A549 treated with RU486 at 1 μM for 4 hours (cell line): ENCODE measurements at places on chromosomes 6 and 20. TPM values are rescaled to one million over a fixed set of nuclear protein-coding genes. Genes with fewer than 3 reads are reported as not detected.

HACE1 gene
- total RNA-seq, result 2.2 to 3.5 TPM (median 3.3 TPM) in 5 replicates

GPR6 gene
- not detected in 5 replicates for total RNA-seq

SOX18 gene
- total RNA-seq, result 1.3 to 2.8 TPM (median 2.5 TPM) in 5 replicates

ANKEF1 gene
- 6.7 to 8.4 TPM (median 7.4 TPM) in 5 replicates for total RNA-seq

SCUBE3 gene
- total RNA-seq, result 0.03 to 0.06 TPM (median 0.05 TPM) in 5 replicates

BFSP1 gene
- total RNA-seq, result 4.0 to 6.0 TPM (median 4.6 TPM) in 5 replicates

RHAG gene
- 0.09 to 0.10 TPM in 2 of 5 replicates, not detected in the others for total RNA-seq

HTR1E gene
- total RNA-seq, result not detected in 5 replicates

MCCD1 gene
- not detected in 5 replicates for total RNA-seq

BPIFB4 gene
- not detected in 5 replicates for total RNA-seq

SPATA25 gene
- 0.23 to 0.87 TPM (median 0.66 TPM) in 5 replicates for total RNA-seq

ADGRB3 gene
- not detected in 5 replicates for total RNA-seq

AKIRIN2 gene
- total RNA-seq, result 32.3 to 47.0 TPM (median 41.5 TPM) in 5 replicates

DEF6 gene
- 0.05 to 0.08 TPM (median 0.06 TPM) in 4 of 5 replicates, not detected in the other for total RNA-seq

GPX5 gene
- not detected in 5 replicates for total RNA-seq

HCRTR2 gene
- not detected in 5 replicates for total RNA-seq
